ENCODE measurements at places on chromosomes 13 and 19.

GRCh38 chr19:43362745-43363144, 9.3 kb downstream of the CD177 start:
- H3K27me3 ChIP-seq: peaks cover 11% of the 10 kb centered on the region
- no peaks in the 10 kb centered on the region for H3K36me3 ChIP-seq
- no peak for DNase-seq
- H3K4me1 ChIP-seq: no peaks in the 10 kb centered on the region

DNA sequence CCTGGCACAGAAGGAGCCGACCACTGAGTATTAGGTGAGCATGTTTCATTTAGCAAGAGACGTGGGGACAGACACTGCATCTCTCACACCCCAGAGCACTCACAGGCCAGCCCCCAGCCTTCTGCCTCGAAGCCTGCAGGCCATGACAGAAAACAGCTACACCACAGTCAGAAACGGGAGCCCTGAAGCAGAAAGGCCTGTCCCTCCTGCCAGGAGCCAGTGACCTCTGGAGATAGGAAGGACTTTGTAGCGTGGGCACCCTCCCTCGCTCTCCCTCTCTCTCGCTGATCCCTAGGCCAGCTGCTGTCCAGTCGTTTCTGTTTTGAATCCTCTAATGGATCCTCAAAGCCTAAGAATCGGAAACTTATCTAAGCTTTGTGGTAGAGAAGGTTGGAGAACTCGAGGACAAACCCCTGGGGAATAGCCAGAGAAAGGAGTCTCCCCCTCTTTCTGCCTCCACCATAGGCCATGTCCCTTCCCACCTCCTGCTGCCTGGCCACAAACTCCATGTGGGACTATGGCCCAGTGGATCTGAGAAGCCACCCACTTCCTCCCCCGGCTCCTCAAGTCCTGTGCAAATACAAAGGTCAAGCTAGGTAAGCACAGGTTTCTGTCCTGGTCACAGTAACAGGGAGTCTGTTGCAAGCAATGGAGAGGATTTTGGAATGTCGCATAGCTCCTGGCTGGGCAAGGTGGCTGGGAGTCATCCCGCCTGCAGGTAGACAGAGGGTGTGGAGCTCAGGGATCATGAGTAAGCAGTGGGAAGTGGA, 95.1 kb downstream of the NUFIP1 start:
- no peak overlapping the region for H3K27ac ChIP-seq
- no peak for DNase-seq
- no peaks in the 10 kb centered on the region for H3K27me3 ChIP-seq
- H3K36me3 ChIP-seq: no peaks in the 10 kb centered on the region
- H3K4me3 ChIP-seq: no peak overlapping the region

DNA sequence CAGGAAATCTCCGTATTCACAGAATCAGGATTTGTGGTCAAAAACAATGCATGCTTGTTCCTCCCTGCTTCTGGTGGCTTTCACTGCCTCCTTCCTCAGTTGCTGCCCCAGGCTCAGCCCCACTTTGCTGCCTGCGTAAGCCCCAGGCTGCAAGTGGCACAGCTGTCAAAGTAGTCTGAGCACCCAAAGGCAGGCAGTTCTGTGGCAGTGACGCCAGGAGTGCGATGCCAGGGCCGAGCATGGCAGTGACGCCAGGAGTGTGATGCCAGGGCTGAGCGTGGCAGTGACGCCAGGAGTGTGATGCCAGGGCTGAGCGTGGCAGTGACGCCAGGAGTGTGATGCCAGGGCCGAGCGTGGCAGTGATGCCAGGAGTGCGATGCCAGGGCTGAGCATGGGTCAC, 77.3 kb upstream of the GPR183 start:
- H3K36me3 ChIP-seq: peaks cover 23% of the 10 kb centered on the region
- H3K4me3 ChIP-seq: no peak overlapping the region
- no peak for DNase-seq
- H3K4me1 ChIP-seq: no peaks in the 10 kb centered on the region
- H3K27me3 ChIP-seq: no peaks in the 10 kb centered on the region

DNA sequence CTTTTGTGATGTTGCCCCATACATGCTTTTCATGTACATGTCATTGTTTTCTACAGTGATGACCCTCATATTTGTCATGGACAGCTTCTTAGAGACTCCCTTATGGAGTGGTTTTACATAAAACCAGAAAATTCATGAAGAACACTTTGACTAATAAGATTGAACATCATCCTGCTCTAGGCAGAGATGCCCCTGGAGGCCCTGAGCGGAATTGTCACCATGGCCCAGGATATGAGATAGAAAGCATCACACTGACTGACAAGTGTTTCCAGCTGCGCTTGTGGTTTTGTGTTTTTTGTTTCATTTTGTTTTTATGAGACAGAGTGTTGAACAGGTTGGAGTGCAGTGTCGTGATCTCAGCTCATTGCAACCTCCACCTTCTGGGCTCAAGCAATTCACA, 22.2 kb downstream of the ZNF701 start:
- H3K27me3 ChIP-seq: no peaks in the 10 kb centered on the region
- no peaks in the 10 kb centered on the region for H3K4me1 ChIP-seq
- no peak overlapping the region for H3K27ac ChIP-seq
- peaks cover 26% of the 10 kb centered on the region for H3K36me3 ChIP-seq

- H3K4me3 ChIP-seq: no peak overlapping the region
- no peaks in the 10 kb centered on the region for H3K36me3 ChIP-seq
- no peaks in the 10 kb centered on the region for H3K4me1 ChIP-seq
- H3K27ac ChIP-seq: no peak overlapping the region
Observed at GRCh38 chr13:67829641-67830040, 599.5 kb upstream of the PCDH9 start.

- no peak for DNase-seq
- H3K36me3 ChIP-seq: no peaks in the 10 kb centered on the region
- no peak overlapping the region for H3K4me3 ChIP-seq
- no peak overlapping the region for H3K27ac ChIP-seq
- H3K4me1 ChIP-seq: no peaks in the 10 kb centered on the region
Observed at GRCh38 chr19:32878988-32879387, 9.4 kb upstream of the SLC7A9 start.

DNA sequence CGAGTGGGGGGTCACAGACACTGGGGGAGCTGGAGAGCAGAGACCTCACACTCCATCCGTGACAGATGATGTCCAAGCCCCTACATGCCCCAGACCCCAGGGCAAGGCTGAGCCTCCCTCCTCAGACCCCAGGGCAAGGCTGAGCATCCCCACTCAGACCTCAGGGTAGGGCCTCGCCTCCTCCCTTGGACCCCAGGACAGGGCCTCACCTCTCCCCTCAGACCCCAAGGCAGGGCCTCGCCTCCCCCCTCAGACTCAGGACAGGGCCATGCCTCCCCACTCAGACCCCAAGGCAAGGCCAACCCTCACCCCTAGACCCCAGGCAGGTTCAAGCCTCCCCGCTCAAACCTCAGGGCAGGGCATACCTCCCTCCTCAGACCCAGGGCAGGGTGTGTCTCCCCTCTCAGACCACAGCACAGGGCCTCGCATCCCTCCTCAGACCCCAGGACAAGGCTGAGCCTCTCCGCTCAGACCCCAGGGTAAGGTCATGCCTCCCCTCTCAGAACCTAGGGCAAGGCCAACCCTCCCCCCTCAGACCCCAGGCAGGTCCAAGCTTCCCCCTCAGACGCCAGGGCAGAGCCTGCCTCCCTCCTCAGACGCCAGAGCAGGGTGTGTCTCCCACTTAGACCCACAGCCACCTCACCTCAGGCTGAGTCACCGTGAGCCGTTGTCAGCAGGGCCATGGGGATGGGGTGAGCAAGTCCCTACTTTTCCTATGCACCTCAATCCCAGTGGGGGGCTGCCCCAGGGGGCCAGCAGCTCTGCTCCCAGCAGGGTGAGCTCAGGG, 1.7 kb upstream of the S1PR4 start:
- peak; percentile 77 for DNase-seq
- H3K27me3 ChIP-seq: no peaks in the 10 kb centered on the region
- H3K4me1 ChIP-seq: peaks cover 44% of the 10 kb centered on the region
- H3K27ac ChIP-seq: peak overlapping the region; percentile 79
- no peaks in the 10 kb centered on the region for H3K36me3 ChIP-seq

DNA sequence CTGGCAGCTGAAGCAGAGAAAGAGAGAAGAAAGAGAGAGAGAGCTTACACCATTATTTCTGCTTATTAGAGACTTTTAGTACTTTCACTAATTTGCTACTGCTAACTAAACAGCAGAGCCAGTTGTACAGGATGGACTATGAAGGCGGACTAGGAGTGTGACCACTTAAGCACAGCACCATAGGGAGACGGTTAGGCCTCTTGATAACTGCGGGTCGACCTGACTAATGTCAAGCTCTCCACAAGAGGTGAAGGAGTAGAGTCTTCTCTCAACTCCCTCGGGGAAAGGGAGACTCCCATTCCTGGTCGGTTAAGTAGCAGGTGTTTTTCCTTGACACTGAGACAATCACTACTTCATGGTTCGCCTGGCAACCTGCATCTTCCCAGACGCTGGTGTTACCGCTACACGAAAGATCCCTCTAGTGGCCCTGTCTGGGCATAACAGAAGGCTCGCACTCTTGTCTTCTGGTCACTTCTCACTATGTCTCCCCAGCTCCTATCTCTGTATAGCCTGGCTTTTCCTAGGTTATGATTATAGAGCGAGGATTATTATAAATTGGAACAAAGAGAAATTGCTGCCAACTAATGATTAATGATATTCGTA, 5.3 kb upstream of the PSG7 start:
- no peaks in the 10 kb centered on the region for H3K36me3 ChIP-seq
- peak; percentile 7 for DNase-seq
- no peak overlapping the region for H3K27ac ChIP-seq
- H3K4me3 ChIP-seq: no peak overlapping the region

DNA sequence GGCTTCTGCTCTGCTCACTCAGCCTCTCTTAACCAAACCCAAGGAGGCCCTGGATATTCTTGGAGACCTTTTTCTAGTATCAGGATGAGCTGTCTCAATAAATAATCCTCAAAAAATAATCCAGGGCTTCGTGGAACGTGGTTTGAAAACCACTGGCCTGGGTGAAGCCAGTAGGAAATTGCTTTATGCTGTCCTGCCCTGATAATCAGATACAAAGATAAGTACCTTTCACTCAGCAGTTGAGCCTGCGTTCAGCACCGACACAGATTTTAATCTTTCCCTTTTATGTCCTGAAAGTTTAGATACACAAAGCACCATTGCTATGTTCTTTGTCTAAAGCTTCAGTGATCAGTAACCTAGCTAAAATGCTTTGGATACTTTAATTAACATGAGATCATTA, 460.0 kb downstream of the RFC3 start:
- H3K4me3 ChIP-seq: no peak overlapping the region
- DNase-seq: no peak
- no peaks in the 10 kb centered on the region for H3K36me3 ChIP-seq
- no peaks in the 10 kb centered on the region for H3K4me1 ChIP-seq
- H3K27me3 ChIP-seq: no peaks in the 10 kb centered on the region

- no peaks in the 10 kb centered on the region for H3K4me1 ChIP-seq
- H3K27me3 ChIP-seq: no peaks in the 10 kb centered on the region
- H3K36me3 ChIP-seq: no peaks in the 10 kb centered on the region
- no peak for DNase-seq
- H3K27ac ChIP-seq: no peak overlapping the region
Observed at GRCh38 chr13:47136504-47136941, 239.7 kb upstream of the HTR2A start.

GRCh38 chr13:112229992-112230872, 145.9 kb upstream of the SPACA7 start:
- H3K27me3 ChIP-seq: peaks cover 2% of the 10 kb centered on the region
- no peak overlapping the region for H3K27ac ChIP-seq
- no peak overlapping the region for H3K4me3 ChIP-seq

GRCh38 chr13:71578048-71578447, 289.0 kb downstream of the DACH1 start:
- no peaks in the 10 kb centered on the region for H3K4me1 ChIP-seq
- no peaks in the 10 kb centered on the region for H3K36me3 ChIP-seq
- H3K27ac ChIP-seq: no peak overlapping the region
- H3K4me3 ChIP-seq: no peak overlapping the region
- no peak for DNase-seq

DNA sequence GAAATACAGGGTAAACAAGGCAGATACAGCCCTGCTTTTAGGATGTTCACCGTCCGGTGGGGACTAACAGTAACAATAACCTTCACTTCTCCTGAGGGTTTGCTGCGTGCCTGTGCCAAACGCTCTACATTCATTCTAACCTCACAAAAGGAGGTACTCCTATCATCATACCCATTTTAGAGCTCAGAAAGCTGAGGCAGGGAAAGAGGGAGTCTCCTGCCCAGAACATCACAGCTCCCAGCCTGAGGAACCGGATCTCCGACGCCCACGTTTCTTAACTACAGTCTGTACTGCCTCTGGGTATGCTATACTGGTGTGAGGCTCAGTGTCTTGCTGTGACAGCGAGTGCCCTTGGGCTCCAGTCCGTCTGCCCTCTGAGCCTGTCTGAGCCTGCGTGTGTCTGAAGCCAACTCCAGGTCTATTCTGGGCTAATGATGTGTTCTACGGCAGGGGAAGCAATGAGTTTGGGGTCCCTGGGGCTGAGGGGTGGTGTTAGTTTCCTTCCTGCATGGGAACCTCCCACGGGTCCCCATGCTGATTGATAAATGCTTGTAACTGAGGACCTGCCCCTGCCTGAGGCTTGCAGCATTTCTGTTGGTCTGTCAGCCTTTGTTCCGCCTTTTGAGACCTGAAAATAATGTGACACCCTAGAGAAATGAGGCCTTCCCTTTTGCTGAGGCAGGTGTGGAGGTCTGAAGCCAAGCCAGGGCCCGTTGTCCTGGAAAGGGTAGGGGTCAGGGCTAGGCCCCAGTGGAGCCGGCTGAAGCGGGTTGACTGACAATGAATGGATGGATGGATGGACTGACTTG, 4.9 kb downstream of the LIPE start:
- H3K36me3 ChIP-seq: no peaks in the 10 kb centered on the region
- H3K4me3 ChIP-seq: no peak overlapping the region
- no peak for DNase-seq
- peaks cover 5% of the 10 kb centered on the region for H3K27me3 ChIP-seq
- no peak overlapping the region for H3K27ac ChIP-seq

DNA sequence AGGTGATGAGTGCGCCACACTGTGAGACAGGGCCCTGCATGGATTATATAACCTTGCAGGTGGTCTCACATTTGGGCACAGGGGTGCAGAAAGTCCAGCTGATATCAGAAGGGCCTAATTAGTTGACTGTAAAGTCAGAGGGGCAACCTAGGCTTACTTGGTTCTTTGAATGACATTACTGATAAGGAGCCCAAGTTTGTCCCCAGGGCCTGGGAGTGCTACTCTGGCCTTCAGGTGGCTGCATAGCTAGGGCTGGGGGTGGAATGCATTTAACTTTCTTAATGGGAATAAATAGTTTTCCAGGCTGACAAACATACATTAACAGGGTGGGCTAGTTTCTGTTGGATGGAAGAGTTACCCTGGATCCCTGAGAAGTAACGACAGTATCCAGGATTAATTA, 3.3 kb downstream of the WDR87 start:
- no peak for DNase-seq
- peaks cover 6% of the 10 kb centered on the region for H3K4me1 ChIP-seq
- H3K27ac ChIP-seq: no peak overlapping the region

DNA sequence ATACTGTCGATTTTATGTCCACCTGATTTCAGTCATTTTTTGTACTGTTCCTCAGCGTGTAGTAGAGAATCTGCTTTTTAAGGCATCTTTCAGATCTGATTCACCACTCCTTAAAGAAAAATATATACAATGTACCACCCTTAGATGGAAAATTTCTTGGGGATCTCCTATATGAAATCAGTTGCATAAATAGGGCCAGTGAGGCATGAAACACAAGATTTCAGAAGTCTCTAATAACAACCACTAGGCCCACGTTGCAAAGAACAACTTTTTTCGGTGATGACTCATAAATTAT, 1.4 kb downstream of the USP12 start:
- DNase-seq: no peak
- peaks cover 32% of the 10 kb centered on the region for H3K4me1 ChIP-seq
- H3K4me3 ChIP-seq: peak overlapping the region; percentile 69
- H3K27ac ChIP-seq: peak overlapping the region; percentile 75
